EL (cell line): ENCODE measurements at places on chromosomes 1 and 21.
A peak's percentile ranks its signal among the peaks of the same experiment; 100 is the strongest.

GRCh38 chr1:231694465-231695077 is 68.0 kb downstream of the DISC1 start:
- DNase-seq = no peak

- DNase-seq = no peak
Measured at GRCh38 chr1:31792541-31792940, 23.3 kb downstream of the SPOCD1 start.

DNA sequence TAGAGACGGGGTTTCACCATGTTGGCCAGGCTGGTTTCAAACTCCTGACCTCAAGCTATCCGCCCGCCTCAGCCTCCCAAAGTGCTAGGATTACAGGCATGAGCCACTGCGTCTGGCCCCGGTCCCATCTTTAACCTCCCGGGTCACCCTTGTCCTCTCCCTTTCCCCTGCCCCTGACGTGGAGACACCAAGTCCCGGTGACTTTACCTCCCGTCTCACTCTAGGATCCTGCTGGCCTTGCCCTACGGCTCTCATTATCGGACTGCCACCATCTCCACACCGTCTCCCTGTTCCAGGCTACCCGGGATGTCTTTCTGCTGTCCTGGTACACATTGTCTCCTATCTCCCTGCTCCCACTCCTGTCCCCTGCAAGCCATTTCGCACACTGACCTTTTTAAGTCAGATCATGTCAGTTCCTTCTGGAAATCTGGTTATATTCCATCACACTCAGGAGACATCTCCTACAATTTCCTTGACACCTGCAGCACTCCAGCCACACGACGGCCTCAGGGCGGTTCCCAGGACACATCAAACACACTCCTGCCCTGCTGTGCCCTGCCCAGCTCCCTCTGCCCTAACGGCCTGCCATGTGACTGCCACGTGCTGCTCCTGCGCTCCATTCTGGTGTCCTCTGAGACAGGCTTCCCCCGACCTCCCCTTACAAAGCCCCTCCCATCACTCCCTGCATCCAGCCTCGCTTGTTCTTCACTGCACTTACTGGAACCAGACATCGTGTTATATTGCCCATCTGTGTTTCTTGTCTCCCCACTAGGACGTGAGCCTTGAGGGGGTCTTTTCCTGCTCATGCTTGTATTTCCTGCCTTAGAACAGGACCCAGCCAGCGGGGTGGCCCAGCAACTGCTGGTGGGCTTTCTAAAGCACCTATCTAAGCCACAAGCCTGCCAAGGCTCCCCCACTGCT is 32.7 kb downstream of the TTC39A start:
- DNase-seq = no peak

- no peak for DNase-seq
Measured at GRCh38 chr1:209647156-209647555, 5.1 kb downstream of the LAMB3 start.

DNA sequence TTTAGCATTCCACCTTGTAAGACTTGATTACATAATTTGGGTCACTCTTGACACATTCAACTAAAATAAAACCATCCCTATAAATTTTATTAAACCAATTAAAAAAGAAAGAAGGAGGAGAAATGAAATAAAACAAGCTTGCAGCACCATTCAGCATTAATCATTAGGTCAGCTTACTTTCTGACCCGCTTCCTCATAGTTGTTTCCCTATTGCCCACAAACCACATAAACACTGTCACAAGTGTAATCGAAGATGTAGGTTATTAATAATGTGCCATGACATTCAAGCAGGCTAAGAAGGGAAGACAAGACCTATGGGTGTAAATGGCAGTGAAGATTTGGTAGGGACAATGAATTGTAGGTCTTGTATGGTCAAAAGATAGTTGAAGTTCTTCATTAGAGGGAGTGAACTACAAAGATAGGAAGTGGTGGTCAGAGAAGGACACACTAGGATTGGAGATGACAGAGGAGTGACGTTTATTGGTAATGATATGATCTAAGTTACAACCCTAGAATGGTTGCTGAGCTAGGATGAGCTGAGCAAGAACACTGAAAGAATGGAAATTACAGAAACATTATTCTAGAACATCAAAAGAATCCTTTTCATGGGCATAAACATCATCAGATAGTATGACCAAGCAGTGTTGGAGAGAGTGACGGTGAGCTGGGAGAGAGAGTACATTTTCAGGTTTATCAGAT is 231.5 kb downstream of the KCNT2 start:
- no peak for DNase-seq

- DNase-seq = no peak
Measured at GRCh38 chr1:234286206-234286605, 87.0 kb upstream of the COA6 start.

DNA sequence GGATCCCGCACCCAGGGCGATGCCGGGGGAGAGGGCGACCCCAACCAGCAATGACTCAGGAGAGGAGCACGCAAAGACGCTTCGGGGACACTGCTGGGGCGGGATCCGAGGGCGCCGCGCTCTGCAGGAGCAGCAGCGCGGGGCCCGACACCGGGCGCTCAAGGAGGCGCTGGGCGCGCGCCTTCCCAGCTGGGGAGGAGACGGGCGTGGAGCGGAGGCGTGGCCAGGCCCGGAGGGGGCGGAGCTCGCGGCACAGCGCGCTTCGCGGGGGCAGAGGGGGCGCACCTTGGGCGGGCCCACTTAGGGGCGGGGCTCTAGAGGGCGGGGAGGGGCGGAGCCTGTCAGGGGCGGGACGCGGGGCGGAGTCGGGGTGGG is 369 bp downstream of the SUMO3 start:
- peak; percentile 86 for DNase-seq

DNA sequence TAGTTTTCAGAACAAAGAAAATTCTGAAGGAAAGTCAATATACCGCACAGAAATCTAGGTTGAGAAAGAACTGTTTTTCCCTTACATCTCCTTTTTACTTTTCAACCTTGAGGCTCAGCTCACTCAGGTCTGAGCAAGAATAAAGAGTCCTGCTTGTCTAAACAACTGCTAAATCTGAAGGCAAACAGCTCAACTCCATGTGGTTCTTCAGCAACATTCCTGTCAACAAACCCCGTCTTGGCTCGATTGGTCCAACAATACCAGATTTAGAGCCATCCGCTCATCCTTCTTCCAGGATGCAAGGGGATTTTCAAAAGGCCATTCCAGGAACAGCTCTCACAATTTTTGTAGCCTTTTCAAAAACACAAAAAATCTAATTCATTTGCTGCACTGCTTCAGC is 119.8 kb downstream of the HLCS start:
- DNase-seq = no peak

DNA sequence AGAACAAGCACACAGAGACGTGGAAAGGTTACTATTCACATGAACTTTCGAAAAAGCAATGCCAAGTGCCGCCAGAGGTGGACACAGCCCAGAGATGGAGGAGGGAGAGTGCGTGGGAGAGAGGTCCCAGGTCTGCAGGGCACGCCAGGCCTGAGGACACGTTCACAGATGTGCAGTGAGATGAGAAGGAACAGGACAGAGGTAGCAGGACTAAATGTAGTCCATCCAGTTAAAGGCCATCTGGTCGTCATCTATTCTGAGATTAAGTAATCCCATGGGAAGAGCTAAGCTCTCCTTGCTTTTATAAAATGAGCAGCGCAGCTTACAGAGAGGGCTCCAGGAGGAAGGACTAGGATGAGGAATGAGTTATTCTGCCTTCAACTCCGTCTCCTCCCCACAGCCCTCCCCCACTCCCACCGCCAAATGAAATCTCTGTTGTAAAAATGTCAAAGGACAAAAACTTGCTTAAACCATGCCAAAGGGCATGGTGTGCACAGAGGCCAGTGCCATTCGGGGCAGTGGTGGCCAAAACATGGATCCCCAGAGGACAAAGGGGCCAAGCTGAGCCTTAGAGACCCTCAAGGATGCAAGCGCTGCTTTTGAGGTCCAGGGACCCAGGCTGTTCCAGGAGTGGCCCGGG is 85.4 kb upstream of the SLC25A33 start:
- no peak for DNase-seq

- no peak for DNase-seq
Measured at GRCh38 chr1:48681476-48682305, 95.0 kb downstream of the BEND5 start.

DNA sequence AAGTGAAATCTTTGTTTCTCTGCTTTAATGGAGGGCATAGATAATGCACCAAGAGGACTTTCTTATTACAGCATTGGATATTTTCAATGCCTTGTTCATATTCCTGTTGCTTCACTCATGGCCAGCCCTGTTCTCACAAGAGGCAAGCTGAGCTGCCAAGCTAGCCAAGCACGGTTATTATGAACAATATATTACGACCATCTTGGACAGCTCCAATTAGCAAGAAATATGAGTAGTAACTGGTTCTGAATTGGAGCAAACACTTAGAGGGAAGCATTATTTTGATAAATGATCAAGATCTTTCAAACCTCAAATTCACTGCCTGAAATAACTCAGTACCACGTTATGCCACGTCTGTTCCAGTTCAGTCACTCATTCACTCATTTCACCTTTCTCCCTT is 159.8 kb downstream of the SETD4 start:
- DNase-seq = no peak

DNA sequence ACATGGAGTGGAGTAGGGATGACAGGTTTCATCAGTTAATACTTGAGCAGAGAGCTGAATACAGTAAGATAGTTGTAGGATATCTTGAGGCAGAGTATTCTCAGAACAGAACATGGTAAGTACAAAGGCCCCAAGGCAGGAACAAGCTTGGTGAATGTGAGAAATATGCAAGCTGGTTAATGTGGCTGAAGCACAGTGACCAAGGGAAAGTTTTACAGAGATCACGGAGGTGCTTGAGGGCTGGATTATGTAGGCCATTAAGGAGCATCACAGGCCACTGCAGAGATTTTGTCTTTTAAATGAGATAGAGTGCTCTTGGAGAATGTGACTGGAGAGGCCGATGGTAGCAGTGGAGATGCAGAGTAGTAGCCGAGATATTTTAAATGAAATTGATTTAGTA is 54.0 kb upstream of the BOLA1 start:
- DNase-seq = no peak

DNA sequence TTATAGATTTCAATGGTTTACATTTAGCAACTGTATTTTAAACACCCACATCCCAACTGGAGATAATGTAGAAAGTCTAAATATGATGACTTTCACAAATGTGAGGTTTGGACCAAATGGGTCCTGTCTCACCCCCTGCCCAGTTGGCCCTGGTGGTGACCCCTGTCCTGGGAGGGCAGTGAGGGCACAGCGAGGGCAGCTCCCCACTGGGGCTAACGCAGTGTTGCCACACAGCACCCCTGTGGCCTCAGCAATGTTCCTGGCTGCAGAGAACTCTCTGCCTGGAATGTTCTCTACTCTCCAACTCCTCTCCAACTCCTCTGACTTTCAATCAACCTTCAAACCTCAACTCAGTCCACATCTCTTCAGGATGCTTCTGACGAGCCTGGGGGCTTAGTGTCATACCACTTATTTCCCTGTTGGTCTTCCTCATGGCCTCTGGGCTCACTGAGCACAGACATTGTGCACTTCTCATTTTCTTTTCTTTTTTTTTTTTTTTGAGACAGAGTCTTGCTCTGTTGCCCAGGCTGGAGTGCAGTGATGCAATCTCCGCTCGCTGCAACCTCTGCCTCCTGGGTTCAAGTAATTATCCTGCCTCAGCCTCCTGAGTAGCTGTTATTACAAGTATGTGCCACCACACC is 25.8 kb downstream of the KCNA10 start:
- no peak for DNase-seq

DNA sequence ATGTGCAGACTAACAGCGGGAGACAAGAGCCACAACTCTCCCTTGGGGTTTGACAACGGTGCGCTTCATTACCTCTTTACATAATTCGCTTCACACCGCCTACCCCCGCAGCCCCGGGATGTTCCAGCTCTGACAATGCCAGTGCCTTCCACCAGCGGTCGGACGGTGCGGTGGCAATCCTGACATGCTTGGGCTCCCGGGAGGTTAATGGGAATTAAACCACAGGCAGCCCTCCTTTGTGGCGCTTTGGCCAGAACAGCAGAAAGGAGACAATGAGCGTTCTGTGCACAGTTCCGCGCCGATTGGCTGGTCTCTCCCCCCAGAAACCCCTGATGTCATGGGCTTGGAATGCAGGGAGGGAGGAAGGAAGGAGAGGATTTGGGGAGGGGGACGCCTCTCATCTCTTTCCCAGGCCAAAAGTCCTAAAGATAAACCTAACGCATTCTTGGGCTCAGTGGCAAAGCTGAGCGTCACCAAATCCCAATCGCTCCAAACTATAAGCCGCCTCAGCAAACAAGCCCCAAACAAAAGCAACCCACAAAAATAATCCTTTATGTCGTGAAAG is 1.3 kb downstream of the CNN3 start:
- DNase-seq = peak; percentile 96

GRCh38 chr1:2925918-2926317 is 95.3 kb upstream of the ACTRT2 start:
- DNase-seq = no peak

DNA sequence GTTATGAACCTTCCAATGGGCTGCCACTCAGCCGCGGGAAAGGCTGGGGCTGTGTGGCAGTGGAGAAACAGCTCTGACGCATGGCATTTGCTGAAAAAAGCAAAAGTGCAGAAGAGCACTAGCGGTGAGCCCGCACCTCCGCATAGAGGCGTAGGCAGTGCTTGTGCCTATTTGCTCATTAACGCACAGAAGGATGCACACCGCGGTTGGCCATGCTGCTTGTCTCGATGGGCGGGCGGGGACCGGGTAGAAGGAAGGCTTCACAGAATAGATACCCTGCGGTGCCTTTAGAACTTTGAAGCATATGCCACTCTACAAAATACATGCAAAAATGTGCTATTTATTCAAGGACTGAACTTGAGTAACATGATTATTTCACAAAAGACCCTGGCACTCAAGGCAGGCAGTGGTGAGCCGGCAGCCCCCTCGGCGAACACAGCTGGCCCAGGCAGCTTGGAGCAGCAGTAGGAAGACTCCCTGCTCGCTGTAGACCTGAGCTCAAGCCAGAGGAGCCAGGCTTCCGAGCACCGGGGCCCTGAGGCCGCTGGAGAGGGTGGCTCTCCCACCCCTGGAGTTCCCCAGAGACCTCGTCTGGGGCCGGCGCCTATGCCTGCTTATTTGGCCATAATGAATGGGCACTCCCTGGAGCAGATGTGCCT is 71.5 kb downstream of the SIK1 start:
- no peak for DNase-seq

DNA sequence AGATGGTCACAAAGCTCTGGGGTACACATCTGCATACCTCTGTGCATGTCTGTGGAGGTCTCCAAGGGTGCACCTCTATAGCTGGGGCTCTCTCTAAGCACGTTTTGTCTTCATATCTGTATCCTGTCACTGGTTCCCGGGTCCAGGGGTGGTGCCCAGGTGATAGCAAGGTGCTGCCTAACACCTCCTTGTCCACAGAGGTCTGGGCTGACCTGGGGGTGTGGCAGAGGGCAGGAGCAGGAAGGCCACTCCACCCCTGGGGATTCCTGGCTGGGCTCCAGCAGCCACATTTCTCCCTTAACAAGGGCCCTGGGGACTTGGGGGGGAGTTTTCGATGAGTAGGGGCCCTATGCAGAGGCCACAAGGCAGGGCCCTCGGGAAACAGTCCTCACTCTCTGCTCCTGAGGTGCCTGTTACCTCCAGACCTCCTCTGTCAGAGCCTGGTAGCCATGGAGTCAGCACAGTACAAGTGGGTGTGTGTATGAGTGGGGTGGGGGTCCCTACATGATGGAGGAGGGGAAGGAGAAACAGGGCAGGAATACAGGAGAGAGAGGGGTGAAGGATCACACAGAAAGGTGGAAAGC is 7.0 kb upstream of the CDCP2 start:
- DNase-seq = no peak

- no peak for DNase-seq
Measured at GRCh38 chr21:27400045-27400444, 433.2 kb upstream of the ADAMTS5 start.
